NCI-H146 (cell line): ENCODE measurements at places on chromosomes 2 and 18.
A peak's percentile ranks its signal among the peaks of the same experiment; 100 is the strongest.

- DNase-seq, result no peak
These were observed 31.8 kb upstream of the TNFAIP6 start for GRCh38 chr2:151325581-151326095.

GRCh38 chr2:190533968-190534309, 583 bp downstream of the NEMP2 start:
- no peak for DNase-seq

DNA sequence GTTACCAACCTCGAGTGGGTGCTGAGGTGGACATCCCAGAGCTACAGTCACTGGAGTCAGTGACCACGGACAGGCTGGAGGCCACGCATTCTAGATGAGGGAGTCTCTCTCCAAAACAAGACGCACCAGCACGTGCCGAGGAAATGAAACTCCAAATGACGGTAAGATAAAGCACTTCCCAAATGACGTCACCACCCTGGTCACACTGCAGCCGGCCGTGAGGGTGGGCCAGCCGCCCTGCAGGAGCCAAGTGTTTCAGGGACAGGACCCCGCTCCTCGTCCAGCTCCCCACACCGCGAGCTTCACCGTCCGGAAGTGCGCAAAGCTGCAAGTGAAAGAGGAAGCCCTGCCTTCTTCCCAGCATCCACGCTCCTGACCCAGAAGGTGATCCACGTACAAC, 99.4 kb downstream of the ZNF516 start:
- DNase-seq, result no peak

GRCh38 chr2:75606761-75607399, 39.7 kb upstream of the MRPL19 start:
- DNase-seq, result no peak

DNA sequence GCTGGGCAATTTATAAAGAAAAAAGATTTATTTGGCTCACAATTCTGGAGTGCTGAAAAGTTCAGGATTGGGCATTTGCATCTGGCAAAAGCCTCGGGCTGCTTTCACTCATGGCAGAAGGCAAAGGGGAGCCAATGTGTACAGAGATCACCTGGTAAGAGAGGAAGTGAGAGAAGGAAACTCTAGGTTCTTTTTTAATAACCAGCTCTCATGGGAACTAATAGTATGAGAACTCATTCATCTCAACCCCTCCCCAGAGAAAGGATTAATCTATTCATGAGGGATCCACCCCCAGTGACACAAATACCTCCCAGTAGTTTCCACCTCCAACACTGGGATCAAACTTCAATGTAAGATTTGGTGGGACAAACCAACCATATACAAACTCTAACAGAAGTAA, 129.0 kb downstream of the EVA1A start:
- no peak for DNase-seq

DNA sequence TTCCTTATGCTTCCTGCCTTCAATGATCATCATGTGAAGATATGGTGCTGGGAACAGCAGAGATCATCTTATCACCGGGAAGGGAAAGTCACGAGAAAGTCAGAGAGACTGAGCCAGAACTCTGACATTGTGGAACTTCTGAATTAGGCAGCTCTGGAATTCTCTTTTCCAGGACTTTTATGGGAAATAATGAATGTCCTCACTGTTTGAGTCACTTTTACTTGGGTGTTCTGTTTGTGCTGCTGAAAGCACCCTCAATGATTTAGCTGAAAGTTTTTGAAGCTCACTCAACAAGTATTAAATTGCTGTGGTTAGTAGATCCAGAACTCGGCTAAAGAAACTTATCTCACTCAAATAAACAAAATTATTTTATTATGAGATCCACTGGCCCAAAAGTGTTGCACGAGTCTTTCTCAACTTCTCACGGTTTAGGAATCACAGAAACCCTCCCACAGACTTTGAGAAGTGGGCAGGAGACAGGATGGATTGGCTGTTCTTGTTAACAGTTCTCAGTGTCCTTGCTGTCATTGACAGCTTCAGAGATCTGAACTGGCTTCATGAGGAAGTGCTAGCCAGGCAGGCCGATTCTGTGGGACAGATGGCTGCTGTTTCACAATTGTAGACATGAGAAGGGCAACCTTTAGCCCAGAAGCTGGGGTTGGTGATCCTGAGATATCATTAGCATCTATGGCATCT, 26.4 kb upstream of the ATRAID start:
- DNase-seq, result no peak

DNA sequence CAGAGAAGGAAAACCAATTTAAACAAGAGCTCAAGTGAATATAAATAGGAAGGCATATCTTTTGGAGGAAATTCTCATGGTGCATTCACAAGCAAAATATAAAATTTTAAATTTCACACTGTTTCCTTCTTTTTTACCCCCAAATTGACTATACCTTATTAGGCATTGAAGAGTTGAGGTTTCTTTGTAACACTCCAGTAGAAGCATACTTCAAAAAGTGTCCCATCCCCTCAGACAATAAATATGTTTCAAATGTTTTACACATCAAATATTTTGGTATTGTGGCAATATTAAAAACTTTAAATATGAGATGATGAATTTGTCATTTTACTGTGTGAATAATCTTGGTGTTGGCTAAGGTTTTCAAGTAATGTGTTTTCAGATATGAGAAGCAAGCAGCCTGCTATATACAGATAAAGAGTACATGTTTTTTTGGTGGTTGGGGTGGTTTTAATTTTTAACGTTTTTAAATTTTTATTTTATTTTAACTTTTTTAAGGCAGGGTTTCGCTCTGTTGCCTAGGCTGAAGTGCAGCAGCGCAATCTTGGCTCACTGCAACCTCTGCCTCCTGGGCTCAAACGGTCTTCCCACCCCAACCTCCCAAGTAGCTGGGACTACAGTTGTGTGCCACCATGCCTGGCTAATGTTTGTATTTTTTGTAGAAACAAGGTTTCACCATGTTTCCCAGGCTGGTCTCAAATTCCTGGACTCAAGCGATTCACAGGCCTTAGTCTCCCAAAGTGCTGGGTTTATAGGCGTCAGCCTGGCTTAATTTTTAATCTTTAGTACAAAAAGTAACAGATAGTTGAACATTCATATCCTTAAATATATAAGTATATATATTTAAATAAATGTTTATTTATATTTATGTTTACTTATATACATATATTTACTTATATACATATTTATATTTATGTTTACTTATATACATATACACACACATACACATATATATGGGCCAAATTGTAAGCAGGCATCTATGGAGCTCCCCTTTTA, 36.5 kb upstream of the DLX1 start:
- DNase-seq, result no peak

DNA sequence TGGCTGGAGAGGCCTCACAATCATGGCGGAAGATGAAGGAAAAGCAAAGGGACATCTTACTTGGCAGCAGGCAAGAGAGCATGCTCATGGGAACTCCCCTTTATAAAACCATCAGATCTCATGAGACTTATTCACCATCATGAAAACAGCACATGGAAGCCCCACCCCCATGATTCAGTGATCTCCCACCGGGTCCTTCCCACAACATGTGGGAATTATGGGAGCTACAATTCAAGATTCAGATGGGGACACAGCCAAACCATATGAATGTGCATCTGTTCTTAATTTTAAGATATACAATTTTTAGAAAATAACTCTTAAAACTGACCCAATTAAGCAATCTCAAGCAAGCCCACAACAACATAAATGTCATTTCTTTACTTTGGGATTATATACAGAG, 12.6 kb downstream of the C18orf63 start:
- DNase-seq, result no peak

GRCh38 chr2:40242315-40242714, 209.6 kb downstream of the SLC8A1 start:
- peak; percentile 98 for DNase-seq

DNA sequence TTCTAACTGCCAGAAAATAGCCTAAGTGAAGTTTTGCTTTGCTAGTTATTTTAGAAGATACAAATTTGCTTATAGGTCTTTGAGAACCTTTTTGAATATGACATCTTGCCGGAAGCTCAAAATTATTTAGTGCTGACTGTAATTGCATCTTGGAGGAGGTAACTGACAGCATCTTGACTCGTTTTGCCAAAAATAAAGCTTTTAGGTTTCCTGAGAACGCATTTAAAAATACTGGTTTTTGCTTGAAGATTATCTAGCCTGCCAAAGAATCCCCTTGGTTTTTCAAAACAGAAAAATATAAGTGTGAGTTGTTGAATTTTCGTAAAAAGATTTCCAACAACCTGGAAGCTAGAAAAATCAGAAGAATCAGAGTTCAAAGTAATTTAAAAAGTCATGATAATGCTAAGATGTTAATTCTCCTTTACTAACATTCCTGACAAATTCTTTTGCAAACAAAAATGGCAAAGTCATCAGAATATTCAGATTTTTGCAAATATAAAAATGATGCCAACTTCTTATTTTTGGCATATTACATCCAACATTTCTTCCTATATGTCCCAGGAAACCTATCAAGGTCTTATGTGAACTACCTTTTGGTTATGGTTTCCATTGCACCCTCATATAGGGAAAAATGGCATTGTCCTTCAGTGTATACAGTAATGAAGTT, 178.0 kb upstream of the SLC8A1 start:
- no peak for DNase-seq

GRCh38 chr2:206084439-206084869, 1.5 kb downstream of the INO80D start:
- peak; percentile 40 for DNase-seq

- DNase-seq, result peak; percentile 20
These were observed 89.0 kb downstream of the MAPRE2 start for GRCh38 chr18:35130236-35130635.

- no peak for DNase-seq
These were observed 2.9 kb upstream of the OTOF start for GRCh38 chr2:26480566-26481423.

GRCh38 chr2:30259827-30260679, 28.7 kb downstream of the LBH start:
- no peak for DNase-seq

GRCh38 chr2:45634223-45634622, 17.3 kb upstream of the PRKCE start:
- DNase-seq, result no peak

DNA sequence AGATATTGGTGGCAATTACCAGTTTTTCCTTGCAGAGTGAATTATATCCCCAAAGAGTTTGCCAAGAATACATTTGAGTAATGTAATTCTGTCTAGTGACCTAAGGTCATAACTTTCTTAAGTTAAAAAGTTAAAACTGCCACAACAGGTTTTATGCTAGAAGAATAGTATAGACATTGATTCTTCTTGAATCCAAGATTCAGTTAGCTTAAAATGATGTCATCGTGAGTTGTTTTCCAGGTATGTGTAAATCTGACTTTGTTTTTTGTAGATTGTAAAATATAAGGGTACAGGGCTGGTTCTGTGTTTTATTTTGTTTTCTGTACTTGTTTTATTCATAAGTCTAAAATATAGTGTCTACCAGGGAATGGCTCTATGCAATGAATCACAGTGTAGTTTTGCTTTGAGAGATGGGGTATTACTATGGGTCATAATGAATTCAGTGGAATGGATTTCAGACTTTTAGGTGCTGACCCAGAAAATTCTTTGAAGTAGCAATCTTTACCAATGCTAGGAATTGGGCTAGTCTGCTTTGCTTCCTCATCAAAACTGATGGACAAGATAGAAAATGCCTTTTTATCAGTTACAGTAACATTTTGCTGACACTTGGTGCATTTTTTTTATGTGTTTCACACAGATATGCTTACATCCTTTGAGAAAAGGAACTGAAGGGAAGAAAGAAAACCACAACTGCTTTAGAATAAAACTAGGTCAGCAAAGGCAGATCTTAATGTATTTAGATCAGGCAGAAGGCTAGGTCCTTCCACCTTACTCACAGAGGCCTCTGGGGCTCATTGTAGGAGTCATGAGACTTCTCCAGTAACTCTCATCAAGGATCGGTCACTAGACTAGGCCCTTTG, 20.8 kb upstream of the MGAT5 start:
- DNase-seq, result no peak

DNA sequence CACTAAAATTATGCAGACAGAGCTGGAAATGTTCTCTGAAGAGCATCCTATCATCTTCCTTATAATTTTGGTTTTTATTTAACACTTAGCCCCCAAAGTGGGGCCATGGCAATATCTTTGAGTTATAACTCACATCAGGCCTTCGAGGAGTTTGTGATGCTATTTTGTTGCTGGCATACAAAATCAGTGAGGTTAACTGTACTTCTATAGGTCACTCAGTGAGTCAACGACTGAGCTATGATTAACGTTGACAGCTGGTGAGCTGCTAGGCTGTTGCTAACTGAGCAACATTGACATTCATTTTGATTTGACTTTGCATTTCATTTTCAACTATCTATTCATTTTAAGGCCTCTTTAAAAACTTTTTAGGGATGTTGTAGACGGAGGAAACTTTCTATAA, 50.0 kb downstream of the GPD2 start:
- DNase-seq, result no peak

DNA sequence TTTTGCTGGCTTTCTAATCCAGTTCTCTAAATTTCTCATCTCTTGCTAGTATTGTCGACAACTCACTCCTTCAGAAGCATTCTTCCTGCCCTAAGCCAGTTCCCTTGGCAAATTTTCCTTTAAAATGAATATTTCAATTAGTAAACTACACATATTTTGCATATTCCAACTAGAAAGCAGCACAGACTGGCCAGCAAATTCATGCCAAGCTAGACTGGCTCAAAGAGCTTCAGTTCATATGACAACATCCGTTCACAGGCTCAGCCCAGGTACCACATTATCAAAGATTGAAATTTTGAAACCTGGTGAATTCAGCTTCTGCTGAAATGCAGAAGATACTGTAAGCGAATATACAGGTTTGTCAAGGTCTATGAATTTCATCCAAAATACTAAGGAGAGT, 64.5 kb downstream of the AFF3 start:
- DNase-seq, result no peak

- no peak for DNase-seq
These were observed 21.4 kb downstream of the AP1S3 start for GRCh38 chr2:223815884-223816570.

- DNase-seq, result no peak
These were observed 28.2 kb downstream of the PELI1 start for GRCh38 chr2:64115808-64116598.

GRCh38 chr18:72697706-72698105, 153.6 kb upstream of the CBLN2 start:
- no peak for DNase-seq

DNA sequence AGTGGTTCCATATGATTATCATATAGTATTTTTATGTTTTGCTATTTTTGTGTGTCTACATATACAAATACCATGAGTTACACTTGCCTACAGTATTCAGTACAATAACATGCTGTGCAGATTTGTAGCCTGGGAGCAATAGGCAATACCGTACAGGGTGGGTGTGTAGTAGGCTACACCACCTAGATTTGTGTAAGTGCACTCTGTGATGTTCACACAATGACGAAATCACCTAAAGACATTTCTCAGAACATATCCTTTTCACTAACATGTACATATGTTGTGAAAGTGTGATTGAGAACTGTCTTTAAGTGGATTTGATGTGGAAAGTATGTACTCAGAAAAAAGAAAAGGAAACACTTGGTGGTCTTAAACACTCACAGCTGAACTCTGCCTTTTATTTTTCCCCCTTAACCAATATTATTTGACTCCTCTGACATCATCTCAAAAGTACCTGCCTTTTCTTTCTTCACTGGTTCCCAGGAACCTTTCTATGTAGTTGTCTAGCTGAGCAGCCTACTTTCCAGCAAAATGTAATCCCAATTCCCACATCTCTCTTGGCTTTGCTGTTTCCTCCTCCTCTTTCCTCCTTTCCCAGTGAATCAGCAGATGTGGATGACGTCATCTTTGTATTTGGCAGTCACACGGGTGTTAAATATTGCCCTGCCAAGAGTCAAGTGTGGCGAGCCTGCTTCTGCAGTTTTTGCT, 47.7 kb downstream of the OSBPL6 start:
- peak; percentile 4 for DNase-seq
